Hair follicle dermal papilla cell (primary cell): ENCODE measurements at places on chromosomes 11 and 22. TPM values are rescaled to one million over a fixed set of nuclear protein-coding genes. Genes with fewer than 3 reads are reported as not detected.

RAB38 gene
- total RNA-seq = 1.7 and 2.4 TPM in 2 replicates

MS4A14 gene
- total RNA-seq = not detected in 2 replicates

GDPD4 gene
- total RNA-seq = not detected in 2 replicates

RCOR2 gene
- 1.6 and 2.1 TPM in 2 replicates for total RNA-seq

UPK3A gene
- total RNA-seq = not detected in 2 replicates

CARNS1 gene
- under 0.01 and 0.16 TPM in 2 replicates for total RNA-seq

TRIM51 gene
- total RNA-seq = not detected in 2 replicates

OR8K1 gene
- total RNA-seq = not detected in 2 replicates

ASPHD2 gene
- total RNA-seq = 3.3 and 4.4 TPM in 2 replicates

KCNJ1 gene
- 0.12 TPM in 1 of 2 replicates, not detected in the other for total RNA-seq

KRTAP5-10 gene
- total RNA-seq = not detected in 2 replicates
